ENCODE measurements at places on chromosomes 3 and 15.
A peak's percentile ranks its signal among the peaks of the same experiment; 100 is the strongest.

DNA sequence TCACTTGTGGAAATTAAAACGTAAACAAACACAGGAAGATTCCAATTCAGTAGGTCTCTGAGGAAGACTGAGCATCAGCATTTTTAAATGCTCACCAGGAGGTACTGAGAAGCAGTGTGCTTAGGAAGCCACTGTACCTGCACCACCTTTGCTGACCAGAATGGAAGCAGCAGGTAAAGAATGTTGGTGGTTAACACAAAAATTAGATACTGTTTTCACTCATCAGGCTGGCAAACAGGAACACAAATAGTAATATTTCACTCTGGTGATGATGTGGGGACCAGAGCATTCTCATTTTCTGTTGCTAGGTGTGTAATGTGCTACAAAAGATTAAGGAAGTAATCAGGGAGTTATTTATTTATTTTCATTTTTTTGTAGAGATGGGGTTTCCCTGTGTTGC lies 29.9 kb upstream of the GHSR start:
- DNase-seq: no peak

DNA sequence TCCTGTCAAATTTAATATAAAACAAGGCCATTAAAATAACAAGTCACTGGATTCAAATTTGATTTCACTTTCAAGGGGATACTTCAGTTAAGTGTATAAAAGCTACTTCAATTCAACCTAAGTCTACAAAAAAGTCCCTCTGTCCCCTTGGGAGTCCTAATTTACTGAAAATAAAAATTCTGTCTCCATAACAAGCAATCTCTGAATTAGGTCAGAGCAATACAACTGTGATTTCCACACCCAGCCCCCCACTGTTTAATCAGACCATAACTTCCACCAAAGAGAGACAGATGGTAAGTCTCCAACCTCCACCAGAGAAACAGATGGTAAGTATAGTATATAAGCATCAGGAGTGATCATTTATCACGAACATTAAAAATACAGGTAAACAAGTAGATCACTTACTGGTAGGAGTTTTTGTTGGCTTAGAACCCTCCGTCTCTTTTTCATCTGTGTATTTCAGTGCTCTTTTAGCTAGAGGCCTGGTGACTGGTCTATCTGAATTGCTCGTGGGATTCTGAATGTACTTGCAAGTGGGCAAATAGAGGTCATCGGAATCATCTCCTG lies 12.1 kb downstream of the SGO1 start:
- DNase-seq: no peak

- DNase-seq: no peak
Observed at GRCh38 chr3:102478160-102478559, 43.3 kb downstream of the ZPLD1 start.

GRCh38 chr3:39144095-39144747 lies 9.2 kb downstream of the CSRNP1 start:
- no peak for DNase-seq

GRCh38 chr3:51391566-51392354 lies 675 bp downstream of the RBM15B start:
- DNase-seq: peak; percentile 11

DNA sequence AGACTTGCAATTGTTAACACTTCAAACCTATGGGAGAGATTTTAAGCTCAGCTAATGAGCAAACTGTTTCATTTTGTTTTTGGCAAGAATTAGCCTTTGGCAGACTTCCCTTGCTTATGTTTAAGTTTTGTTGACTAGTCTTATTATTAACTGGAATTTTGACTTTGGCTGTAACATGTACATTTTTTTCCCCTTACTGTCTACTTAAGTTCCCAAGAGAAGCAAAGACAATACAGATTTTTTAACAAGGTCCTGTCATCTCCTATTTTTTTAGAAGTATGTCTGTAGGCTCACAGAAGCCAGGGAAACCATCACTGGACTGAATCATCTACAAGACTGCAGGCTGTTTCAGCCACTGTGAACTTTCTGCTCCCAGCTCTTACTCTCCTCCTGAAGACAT lies 74.3 kb downstream of the DGKG start:
- no peak for DNase-seq

GRCh38 chr3:59444294-59444671 lies 394.5 kb upstream of the CFAP20DC start:
- DNase-seq: no peak

GRCh38 chr3:149384911-149385321 lies 7.5 kb upstream of the TM4SF1 start:
- no peak for DNase-seq

GRCh38 chr3:31634476-31634875 lies 101.8 kb downstream of the STT3B start:
- DNase-seq: no peak

DNA sequence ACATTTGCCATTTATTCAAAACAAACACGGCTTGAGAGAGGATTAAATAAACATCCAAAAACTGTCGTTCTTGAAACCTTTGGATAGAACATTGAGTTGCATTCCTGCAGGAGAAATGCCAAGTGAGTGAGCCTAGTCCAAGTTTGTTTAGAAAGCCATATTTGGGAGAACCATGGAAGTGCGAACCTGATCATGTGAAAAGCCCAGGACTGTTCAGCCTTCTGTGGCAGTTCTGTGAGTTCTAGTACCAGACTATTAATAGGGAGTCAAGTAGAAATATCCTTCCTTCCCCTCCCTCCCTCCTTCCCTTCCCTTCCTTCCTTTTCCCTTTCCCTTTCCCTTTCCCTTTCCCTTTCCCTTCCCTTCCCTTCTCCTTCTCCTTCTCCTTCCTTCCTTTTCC lies 470.4 kb downstream of the LPP start:
- no peak for DNase-seq

GRCh38 chr3:106728315-106729098 lies 648.7 kb upstream of the CCDC54 start:
- no peak for DNase-seq

DNA sequence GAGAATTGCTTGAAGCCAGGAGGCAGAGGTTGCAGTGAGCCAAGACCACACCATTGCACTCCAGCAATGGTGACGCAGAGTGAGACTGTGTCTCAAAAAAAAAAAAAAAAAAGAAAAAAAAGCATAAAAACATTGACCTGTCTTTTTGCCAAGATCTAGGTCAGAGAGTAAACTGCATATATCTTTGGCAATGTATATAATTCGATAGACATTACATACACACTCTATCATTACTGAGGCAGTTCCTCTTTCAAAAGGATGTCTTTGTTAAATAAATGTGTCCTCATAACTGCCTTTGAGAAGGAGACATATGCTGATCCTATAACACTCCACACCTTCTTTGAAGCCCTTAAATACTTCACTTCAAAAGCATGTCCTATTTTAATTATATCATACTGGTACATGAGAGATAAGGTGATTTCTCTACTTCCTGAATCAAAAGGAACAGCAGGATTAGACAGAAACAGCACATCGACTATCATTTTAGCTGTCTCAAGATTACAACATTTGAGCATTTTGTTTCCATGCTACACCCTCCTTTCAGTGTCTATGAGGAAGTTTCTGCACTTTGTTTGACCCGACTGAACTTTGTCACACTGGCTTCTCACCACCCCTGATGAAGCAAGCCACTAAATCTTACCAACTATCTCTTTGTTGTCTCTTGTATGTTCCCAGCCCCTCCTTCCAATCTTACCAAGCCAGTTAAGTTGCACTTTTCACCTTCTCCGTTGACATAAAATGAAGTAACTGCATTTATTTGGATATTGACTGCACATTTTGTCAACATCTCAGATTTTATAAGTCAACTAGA lies 335.8 kb downstream of the MECOM start:
- no peak for DNase-seq

DNA sequence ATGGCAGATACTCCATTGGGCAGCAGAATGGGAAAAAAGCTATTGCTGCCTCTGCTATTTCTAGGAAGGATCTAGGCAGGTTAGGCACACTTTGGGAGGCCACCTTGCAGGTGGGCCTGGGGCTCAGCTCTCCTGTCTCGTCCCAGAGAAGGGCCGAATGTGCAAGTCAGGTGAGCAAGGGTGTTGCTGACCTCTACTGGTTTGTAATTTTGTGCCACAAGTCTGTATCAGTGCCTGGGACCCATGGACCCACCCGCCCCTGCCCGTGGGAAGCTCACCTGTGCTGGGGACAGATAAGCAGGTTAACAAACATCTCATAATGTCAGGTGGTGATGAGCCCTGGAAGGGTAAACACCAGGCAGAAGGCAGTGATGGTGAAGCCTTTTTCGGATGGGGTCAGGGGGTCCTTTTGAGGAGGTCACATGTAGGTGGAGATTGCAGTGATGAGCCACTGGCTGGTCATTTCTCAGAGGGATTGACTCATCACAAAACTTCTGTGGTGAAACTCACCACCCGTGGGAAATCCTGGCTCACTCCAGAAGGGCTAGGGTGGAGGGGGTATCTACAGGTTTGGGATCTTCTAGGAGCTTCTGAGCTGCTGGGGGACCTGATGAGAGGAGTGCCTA lies 161.3 kb downstream of the KLF13 start:
- no peak for DNase-seq

- no peak for DNase-seq
Observed at GRCh38 chr3:189567322-189567721, 63.9 kb upstream of the TP63 start.

DNA sequence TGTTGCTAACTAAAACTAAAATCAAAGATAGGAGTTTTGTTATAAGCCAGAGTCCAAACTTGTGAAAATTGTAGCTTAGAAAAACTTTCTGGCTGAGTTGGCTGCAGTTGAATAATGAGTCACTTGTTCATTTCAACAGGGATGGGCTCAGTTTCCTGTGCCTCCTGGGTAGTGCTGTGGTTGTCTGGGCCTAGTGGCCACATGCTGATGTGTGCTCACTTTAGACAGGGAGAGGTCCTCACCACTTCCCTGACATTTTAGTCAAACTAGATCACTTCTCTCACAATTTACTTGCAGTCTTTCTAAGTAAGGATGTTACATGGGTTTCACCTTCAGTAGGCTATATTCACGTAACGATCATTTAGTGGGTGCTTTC lies 6.3 kb upstream of the UBE2Q2 start:
- peak; percentile 9 for DNase-seq

DNA sequence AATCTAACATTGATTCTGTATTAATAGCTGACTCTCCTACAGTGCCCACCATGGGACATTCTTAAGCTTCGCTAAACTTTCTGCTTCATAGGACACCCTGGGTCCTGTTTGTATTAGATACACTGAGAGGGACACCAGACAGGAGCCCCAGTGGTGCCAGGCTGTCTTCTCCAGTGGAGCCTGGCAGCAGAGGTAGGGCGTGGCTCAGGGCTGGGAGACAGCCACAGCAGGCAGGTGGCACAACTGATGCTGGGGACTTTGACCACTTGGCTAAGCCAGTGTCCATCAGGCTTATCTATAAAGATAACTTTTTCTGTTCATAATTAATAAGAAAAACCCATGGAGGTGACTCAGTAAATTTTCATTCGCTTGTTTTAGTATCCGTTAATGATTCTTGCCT lies 21.8 kb downstream of the NIPA1 start:
- no peak for DNase-seq

GRCh38 chr3:184777566-184778356 lies 34.2 kb upstream of the VPS8 start:
- peak; percentile 76 for DNase-seq

DNA sequence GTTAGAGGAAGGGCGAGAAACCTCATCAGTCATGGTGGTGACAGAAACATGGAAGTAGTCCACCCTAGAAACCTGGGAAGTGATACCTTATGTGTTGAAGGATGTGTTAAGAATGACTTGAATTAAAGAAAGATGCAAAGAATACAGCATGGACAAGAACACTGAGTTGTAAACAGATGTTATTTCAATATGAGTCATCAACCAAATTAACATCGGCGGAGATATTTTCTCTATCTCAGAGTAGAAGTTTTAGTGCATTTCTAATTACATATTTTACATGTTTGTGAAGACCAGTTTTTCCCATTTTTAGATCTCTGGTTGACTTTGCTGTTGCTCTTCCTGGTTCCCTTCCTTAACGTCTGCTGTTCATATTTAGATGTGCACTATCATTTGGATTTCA lies 268.8 kb upstream of the TBL1XR1 start:
- no peak for DNase-seq

GRCh38 chr3:187305881-187306280 lies 14.3 kb upstream of the MASP1 start:
- no peak for DNase-seq

DNA sequence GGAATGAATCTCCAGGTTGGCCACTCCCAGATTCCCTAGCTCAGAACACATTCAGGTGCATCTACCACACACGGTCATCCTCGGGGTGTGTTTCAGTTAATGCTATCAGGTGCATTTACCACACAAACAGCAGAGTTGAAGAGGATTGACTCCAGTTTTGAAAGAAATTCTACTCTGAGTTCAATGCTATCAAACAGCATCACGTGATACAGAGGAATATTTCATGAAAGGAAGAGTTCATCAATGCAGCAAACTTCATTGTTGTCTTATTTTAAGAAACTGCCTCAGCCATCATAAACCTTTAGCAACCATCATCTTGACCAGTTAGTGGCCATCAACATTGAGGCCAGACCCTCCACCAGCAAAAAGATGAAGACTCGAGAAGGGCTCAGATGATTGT lies 22.6 kb upstream of the LRRN1 start:
- no peak for DNase-seq

GRCh38 chr3:50340448-50341329 lies at the start of gene RASSF1:
Gene RASSF1, minus strand, starts transcription at chr3:50340836. Its CDS starts 31 bp downstream, at chr3:50340805.
- DNase-seq: peak; percentile 64

- DNase-seq: no peak
Observed at GRCh38 chr3:156317462-156318074, 197.2 kb downstream of the KCNAB1 start.

DNA sequence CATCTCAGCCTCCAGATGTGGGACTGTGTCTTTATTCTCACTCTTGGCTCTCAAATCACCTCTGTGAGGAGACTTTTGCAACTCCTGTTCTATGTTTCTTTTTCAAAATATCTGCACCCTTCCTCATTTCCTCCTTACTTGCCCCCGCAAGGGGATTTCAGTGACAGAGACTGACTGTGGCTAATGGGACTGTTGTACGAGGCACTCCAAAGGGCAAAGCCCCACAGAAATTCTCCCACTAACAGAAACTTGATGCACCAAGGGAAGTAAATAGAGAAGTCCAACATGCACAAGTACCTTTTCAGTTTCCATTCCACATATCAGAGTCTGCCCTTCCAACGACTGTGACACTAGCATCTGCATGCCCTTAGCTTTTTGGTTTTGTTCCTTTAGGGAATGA lies 69.7 kb downstream of the LRRK1 start:
- DNase-seq: no peak

DNA sequence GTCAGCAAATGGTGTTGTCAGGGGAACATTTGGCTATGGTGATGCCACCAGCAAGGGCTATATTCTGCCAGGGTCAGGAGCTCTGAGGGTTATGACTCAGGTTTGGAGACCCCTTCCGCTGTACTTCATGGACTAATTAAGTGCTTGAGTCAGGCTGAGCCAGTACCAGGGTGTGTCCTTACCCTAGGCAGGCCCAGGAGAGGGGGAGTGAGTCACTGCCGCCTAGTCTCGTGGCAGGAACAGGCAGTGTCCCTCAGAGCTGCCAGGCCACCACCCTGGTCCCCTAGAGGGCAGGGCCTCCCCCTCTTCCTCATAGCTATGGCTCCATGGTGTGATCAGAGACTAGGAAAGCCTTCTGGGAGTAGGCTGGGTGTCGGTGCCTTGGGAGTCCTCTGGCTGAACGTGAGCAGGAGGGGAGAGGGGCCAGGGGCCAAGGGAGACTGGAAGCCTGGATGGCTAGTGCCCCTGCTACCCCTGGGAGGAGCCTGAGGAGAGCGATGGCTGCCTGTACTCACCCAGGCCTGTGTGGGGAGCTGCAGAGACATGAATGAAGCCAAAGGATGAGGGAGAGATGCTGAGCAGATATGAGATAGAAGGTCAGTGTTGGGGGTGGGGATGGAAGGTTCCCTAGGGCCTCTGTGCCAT lies 10.6 kb downstream of the MAPKAPK3 start:
- no peak for DNase-seq

- no peak for DNase-seq
Observed at GRCh38 chr3:54121414-54122323, 683 bp upstream of the CACNA2D3 start.

- DNase-seq: no peak
Observed at GRCh38 chr15:31252171-31252785, 74.4 kb upstream of the KLF13 start.

Measured in stimulated activated CD8-positive, alpha-beta memory T cell treated with anti-CD3 and anti-CD28 coated beads, Interleukin-4, amount 100 ng/mL, for 24 hours (primary cell).